ENCODE measurements at places on chromosomes 1 and 21. TPM values are rescaled to one million over a fixed set of nuclear protein-coding genes. Genes with fewer than 3 reads are reported as not detected.

DNA sequence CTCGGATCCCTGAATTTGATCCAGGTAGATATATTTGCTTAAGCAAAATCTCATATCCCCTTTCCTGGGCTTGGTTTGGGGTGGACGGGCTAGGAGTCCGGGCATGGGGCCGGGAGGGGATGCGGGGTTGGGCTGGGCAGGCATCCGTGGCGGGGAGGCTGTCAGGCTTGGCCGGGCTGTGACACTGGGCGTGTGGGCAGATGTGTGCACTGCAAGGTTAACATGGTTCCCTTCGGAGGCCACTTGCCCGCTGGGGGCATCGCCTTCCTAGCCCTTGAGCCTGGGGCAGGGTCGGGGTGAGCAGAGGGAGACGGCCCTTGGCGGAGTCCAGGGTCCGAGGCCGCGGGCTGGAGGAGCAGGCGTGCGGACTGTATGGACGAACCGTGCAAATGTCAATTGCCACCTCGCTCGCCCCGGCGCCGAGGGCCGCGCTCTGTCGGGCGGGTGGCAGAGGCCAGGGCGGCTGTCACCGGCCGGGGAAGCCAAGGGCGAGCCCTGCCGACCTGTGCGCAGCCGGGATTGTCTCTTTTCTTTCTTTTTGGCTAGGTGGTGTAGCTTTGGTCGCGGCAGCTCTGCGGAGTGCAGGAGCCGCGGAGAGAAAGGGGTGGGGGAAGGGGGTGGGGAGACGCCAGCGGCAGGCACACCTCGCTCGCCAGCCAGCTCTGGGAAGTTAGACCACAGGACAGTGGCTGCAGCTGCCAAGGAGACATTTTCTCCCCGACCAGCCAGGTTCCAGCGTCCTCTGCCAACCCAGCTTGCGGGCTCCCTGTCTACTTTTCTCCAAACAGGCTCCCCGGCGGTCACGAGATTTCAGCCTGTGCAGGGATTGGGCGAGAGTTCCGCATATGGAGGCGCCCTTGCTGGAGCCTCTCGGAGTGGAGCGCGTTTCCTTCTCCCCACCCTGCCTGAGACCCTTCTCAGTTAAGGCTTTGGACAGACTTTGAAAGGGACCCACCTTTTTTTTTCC, 1.3 kb downstream of the RCOR3 start:
- peak; percentile 89 for DNase-seq

The MYBPHL gene
- total RNA-seq = 0.73 TPM

- no peak for DNase-seq
Measured at GRCh38 chr1:246001142-246001836, 505.8 kb downstream of the SMYD3 start.

DNA sequence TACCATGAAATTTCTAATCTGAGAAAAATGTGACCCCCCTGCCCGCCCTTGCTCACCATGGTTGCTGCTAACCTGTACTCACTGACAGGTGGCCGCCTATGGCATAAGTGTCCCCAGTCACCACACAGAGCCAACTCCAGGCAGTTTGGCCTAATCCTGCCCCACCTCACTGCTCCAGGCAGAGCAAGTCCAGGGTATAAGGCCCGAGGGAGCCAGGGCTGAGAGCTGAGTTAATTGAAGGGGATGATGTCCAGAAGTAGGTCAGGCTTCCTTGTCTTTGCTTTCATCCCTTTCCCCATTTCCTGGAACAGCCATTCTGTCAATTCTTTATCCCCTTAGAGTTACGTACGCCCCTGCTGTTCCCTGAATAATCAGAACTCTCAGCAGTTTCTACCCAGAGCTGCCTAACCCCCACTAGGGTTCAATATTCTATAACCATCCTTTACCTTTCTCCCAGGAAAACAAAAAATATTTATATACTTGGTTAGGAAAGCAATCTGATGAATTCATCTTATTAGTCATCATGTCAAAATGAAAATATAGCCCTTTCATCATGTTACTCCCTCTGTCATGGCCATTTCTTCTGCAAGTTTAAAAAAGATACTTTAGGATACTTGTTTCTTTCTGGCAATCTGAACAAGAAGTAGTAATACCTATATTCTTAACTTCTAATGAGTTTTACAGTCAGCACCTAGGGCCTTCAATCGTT, 29.4 kb upstream of the CD101 start:
- DNase-seq = no peak

- no peak for DNase-seq
Measured at GRCh38 chr1:233607252-233608119, 6.4 kb upstream of the KCNK1 start.

- no peak for DNase-seq
Measured at GRCh38 chr1:222749927-222750326, 12.9 kb downstream of the FAM177B start.

The UBL4B gene
- total RNA-seq = not detected

The ARMH1 gene
- 0.83 TPM for total RNA-seq

The MAN1A2 gene
- total RNA-seq = 23.5 TPM

DNA sequence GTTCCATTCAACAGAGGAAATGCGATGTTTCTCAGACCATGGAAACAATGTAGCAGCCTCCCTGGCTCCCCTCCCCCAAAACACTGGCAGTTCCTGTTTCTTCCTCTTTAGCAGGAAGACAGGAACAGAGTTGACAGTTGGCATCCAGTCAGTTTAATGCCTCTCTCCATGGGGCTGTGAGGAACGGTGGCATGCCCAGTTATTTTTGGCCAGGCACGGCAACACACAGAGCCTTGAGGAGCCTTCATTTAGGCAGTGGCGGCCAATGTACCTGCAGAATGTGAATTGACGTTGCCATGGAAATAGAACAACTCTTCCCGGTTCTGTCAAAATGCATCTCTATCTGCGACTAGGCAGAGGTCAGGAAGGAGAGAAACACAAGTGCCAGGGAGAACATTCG, 330.6 kb downstream of the DSCAM start:
- DNase-seq = peak; percentile 54

The CHRM3 gene
- total RNA-seq = 0.38 TPM

DNA sequence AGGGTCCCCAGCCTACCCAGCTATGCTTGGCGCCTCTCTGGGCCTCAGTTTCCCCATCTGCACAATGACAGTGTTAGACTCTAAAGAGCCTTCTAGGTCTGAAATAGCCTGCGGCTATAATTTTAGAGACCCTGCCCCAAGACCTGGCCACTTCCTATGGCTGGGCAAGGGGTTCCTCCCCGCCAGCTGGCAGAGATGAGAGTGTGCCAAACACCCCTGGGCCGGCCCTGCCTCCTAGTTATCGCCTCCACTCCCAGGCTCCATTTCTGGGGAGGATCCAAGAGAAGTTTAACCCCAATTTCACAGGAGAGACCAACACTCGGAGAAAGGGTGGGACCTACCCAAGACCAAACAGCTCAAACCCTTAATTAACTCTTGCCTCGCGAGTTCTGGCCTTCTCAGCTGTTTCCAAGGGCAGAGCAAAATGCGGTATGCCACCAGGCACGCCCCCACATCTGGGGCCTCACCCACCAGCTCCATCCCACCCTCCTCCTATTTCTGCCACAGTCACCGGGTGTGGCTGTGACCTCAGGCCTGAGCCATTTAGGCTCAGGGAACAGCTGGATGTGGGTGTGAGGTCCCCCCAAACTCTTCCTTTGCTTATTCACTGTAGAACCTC, 35.7 kb downstream of the TTC39A start:
- DNase-seq = no peak

GRCh38 chr1:56506951-56507491, 72.3 kb downstream of the PLPP3 start:
- DNase-seq = no peak

The CD1B gene
- total RNA-seq = not detected

The SLC35F3 gene
- total RNA-seq = not detected

GRCh38 chr1:57072401-57073110, 106.7 kb upstream of the C8B start:
- DNase-seq = no peak

The EPHA8 gene
- total RNA-seq = not detected

DNA sequence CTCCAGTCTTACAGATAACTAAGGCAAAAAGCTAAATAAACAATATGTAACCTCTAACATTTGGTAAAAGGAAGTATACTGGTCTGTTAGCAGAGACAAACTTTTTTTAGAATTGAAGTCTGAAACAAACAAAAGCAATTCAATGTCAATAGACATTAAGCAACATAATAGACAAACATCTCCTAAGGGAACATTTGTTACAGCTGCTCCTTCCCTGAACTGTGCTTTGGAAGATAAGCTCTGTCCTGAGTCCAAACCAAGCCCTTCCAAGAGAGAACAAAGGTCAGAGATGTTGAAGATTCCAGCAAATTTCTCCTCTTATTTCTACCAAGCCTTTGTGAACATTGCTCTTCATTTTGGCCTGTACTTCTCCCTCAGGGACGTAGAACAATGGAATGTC, 25.3 kb downstream of the FMO2 start:
- no peak for DNase-seq

GRCh38 chr1:97112442-97112841, 390.9 kb downstream of the PTBP2 start:
- no peak for DNase-seq

- DNase-seq = peak; percentile 17
Measured at GRCh38 chr21:45523411-45524101, 18.7 kb downstream of the SLC19A1 start.

GRCh38 chr1:225880222-225880588, 2.0 kb downstream of the TMEM63A start:
- peak; percentile 62 for DNase-seq

DNA sequence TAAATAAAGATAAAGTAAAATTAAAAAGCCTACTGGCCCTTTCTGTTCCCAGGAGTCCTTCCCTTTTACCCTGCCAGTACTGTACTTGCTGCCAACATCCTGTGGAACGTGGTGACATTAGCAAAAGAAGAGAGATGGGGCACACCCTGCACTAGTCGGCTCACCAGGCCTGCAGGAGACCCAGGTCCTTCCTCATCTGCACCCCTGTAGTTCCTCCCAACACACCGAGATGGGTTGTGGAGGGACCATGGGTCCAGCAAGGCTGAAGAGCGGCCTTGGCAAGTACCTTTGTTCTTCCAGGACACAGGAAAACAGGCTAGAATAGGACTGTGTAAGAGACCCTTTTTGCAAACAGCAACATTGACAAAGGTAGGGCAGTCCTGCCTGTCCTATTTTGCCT, 98.7 kb upstream of the TMPRSS2 start:
- DNase-seq = no peak

DNA sequence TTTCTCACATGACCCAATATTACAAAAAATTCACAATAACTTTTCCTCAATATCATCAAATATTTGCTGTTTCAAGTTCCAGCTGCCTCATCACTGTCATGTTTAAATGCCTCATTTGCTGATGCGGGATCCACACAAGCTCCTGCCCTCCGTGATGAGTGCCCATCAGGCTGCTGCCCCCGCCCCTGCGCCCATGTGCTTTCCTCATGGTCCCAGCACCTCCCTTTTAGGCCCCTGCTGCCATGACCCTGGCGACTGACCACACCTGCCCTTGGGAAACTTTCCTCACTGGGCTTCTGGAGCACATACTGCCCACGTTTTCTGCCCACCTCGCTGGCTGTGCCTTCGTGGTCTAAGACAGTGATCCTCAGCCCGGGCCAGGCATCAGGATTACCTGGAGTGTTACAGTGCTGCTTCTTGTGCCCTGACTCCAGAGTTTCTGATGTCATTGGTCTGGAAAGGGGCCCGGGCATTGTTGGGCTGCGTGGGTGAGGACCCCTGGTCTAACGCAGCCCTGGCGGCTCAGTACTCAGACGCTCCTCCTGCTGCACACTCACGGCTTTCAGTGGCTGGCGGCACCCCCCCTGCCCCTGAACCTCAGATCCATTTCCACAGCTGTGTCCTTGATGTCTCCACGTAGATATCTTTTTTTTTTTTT, 20.5 kb downstream of the PLEKHM2 start:
- DNase-seq = no peak

GRCh38 chr21:40051801-40052200, 184.6 kb downstream of the PCP4 start:
- DNase-seq = no peak

- no peak for DNase-seq
Measured at GRCh38 chr1:9553736-9554144, 14.5 kb downstream of the SLC25A33 start.

DNA sequence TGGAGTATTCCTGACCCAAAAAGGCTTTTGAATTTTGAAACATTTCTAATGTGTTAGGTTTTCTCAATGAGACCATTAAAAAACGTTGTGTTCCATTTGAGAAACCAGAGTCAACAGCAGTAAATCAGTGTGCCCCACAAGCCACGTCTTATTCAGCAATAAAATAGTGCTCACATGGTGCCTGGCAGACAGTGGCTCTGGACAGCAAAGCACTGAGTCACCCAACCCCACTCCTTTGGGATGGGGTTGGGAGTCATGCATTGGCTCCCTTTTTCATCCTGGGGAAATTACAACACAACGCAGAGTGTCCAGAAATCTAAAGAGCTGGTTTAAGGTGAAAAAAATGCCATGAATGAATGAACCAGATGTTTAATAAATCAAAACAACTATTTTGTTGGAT, 46.5 kb downstream of the KCNJ15 start:
- peak; percentile 52 for DNase-seq

- DNase-seq = no peak
Measured at GRCh38 chr1:175319912-175320230, 127.3 kb upstream of the KIAA0040 start.

DNA sequence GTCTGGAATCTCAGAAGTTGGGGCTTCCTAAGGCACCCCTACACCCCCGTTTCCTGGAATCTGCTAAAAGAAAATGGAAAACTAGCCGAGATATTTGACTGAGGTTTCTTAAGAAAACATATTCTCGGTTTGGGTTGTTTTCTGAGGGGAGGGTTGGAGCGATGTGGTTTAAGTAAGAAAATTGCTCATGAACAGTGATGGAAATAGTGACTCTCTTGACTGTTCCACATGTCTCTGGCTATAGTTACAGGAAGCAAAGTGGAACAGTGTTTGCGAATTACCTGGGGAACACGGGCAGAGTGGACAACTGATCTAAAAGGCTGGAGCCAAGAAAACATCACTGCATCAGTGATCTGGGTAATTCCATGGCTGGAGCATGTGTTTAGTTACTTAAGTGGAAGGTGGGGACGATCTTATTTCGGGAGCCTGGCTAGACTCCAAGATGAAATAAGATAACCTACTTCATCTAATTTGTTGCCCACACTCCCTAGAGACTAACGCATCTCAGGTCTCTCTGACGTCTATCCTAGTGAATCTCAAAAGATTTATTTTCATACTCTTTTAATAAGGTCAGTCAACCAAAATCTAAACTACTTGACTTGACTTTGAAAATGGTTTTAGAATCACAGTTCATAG, 92.4 kb downstream of the KCNJ15 start:
- DNase-seq = no peak

GRCh38 chr1:38964140-38964548, 22.5 kb upstream of the RHBDL2 start:
- no peak for DNase-seq

Measured in Right ventricle myocardium superior (tissue), 1 donor.